ENCODE measurements at places on chromosomes 13 and 19.
A peak's percentile ranks its signal among the peaks of the same experiment; 100 is the strongest.

- no peak for DNase-seq
Observed at GRCh38 chr13:76048131-76048530, 412.0 kb downstream of the LMO7 start.

GRCh38 chr19:33667141-33667650 lies 45.4 kb downstream of the CHST8 start:
- DNase-seq, result no peak

DNA sequence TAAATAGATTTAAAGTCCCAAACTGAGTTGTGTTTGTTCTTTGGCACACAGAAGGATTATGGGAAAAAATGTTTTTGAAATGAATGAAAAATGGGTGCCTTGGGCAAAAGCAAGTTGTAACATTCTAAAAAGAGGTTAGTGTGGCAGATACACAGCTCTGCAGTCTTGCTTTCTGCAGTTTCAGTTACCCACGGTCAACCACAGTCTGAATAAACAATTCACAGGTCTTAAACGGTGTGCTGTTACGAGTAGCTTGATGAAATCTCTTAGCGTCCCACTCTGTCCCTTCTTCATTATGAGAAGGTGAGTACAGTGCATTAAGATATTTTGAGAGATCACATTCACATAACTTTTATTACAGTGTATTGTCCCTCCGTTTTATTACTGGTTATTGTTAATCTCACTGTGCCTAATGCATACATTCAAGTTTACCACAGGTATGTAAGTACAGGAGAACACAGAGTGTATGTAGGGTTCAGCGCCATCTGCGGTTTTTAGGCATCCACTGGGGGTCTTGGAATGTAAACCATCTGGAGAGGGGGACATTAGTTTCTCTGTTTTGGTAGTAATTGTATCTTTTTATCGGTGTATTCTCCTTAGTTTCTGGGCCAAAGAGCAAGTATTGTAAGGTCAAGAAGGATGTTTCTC lies 8.1 kb downstream of the FARP1 start:
- DNase-seq, result no peak

GRCh38 chr13:28423010-28423409 lies 71.9 kb downstream of the FLT1 start:
- DNase-seq, result no peak

- no peak for DNase-seq
Observed at GRCh38 chr19:33736158-33736557, 60.5 kb upstream of the KCTD15 start.

DNA sequence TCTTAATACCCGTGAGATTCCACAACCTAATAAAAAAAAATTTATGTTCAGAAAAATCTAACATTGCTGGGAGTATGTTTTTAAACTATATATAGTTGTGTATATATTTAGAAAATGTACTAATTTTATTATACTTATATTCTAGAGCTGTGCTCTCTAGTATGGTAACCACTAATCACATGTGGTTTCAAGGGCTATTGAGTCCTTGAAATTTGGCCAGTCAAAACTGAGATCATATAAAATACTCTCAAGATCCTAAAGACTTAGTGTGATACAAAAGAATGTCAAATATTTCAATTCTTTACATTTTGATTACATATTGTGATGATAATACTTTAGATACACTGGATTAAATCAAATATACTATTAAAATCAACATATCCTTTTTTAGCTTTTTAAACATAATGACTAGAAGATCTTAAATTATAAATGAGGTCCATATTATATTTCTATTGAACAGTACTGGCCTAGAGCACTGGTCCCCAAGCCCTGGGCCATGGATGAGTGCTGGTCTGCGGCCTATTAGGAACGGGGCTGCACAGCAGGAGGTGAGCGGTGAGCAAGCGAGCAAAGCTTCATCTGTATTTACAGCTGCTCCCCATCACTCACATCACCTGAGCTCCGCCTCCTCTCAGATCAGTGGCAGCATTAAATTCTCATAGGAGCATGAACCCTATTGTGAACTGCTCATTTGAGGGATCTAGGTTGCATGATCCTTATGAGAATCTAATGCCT lies 176.5 kb upstream of the NBEA start:
- DNase-seq, result no peak

GRCh38 chr19:35484252-35485036 lies 5.8 kb downstream of the KRTDAP start:
- DNase-seq, result no peak

DNA sequence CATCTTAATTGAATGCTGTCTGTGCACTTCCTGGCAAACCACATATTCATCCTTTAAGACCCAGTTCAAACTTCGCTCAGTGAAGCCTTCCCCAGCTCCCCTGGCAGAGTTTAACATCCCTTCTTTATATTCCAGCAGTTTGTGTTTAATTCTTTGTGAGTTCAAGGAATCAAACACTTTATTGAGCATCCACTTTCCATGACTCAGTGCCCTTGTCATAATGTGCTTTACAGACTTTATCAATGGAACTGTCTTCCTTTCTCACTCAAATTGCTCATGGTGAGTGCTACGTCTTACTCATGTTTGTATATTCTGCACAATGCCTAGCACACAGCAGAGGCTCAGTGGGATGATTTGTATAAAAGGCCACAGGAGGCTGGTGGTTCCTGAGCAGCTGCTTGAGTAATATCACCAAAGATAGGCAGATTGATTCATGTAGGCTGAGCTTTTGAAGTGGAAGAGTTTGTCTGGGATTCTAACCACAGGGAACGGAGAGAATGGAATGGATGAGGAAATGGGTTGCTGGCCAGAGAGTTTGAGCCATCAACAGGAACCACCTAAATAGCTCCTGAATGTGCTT lies 44.2 kb downstream of the SERTM1 start:
- DNase-seq, result no peak

- DNase-seq, result no peak
Observed at GRCh38 chr19:710767-711166, 2.0 kb downstream of the PALM start.

DNA sequence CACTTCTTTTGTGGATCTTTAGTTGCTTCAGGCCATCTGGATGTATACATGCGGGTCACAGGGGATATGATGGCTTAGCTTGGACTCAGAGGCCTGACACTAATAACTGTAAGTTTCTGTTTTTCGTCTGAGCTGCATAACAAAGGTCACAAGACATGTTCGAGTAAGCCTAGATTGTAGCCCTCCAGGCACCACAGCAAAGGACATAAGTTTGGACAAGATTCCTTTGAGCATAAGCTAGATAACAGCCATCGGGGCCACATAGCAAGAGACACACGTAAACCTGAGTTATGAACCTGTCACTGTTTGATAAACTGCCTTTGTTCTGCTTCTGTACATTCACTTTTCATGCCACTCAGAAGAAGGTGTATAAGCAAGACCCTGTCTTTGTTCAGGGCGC lies 14.6 kb downstream of the IGFL3 start:
- no peak for DNase-seq

GRCh38 chr19:50803633-50804419 lies 13.6 kb downstream of the ACP4 start:
- no peak for DNase-seq

GRCh38 chr19:50932690-50933083 lies 20.2 kb downstream of the KLK5 start:
- DNase-seq, result no peak

GRCh38 chr13:92175330-92175729 lies 776.9 kb downstream of the GPC5 start:
- DNase-seq, result no peak

DNA sequence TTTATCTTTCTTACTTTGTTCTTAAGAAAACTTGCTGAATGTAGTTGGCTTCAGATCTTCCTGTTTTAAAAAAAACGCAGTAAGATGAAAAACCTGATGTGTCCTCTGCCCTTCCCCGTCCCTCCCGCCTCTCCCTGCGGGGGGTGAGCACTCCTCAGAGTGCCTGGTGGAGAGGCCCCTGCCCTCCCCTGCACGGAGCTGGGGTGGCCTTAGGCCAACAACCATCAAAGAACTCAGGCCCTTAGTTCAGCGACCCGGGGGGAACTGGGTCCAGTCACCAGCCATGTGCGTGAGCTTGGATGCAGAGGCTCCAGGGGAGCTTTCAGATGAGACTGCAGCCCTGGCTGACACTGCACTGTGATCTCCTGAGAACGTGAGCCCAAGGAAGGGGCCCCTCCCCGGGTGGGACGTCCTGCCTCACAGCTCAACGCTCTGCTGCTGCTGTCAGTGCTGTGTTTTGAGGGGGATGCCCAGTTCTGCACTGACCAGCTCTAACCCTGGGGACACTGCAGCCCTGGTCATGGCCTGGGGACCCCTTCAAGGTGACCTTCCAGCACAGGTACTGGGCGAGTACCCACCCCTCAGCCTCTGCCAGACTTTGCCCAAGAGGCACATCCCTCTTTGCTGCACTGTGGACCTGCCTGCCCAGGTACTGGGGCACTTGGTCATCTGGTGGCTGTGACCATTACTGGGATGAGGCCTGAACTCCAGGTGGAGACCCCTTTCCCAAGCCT lies 42.7 kb downstream of the ANKRD10 start:
- DNase-seq, result no peak

- DNase-seq, result no peak
Observed at GRCh38 chr13:98843482-98843877, 91.0 kb upstream of the SLC15A1 start.

GRCh38 chr13:71583581-71583980 lies 283.4 kb downstream of the DACH1 start:
- DNase-seq, result no peak

GRCh38 chr13:43360892-43361610 lies 337.7 kb downstream of the DNAJC15 start:
- DNase-seq, result no peak

DNA sequence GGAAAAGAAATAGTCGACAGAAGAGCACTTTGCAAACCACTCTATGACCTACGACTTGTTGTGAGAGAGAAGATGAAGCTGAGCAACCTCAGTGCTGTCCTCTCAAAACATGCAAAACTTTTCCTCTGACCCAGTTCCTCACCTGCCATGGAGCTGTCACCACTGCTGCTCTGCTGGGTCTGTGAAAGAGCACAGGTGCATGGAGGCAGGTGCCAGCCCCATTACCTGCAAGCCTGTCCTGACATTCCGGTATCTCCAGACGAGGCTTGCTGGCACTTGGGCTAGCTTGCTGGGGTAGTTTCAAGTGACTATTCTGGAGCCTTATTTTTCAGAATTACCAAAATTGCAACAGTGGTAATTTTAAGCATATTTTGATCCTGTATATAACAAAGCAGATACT lies 49.5 kb upstream of the RFXAP start:
- no peak for DNase-seq

- DNase-seq, result no peak
Observed at GRCh38 chr13:40433577-40433976, 232.9 kb downstream of the FOXO1 start.

GRCh38 chr13:26558074-26558805 lies 757 bp downstream of the WASF3 start:
- no peak for DNase-seq

GRCh38 chr13:112141643-112142400 lies 74.9 kb downstream of the SOX1 start:
- DNase-seq, result no peak

DNA sequence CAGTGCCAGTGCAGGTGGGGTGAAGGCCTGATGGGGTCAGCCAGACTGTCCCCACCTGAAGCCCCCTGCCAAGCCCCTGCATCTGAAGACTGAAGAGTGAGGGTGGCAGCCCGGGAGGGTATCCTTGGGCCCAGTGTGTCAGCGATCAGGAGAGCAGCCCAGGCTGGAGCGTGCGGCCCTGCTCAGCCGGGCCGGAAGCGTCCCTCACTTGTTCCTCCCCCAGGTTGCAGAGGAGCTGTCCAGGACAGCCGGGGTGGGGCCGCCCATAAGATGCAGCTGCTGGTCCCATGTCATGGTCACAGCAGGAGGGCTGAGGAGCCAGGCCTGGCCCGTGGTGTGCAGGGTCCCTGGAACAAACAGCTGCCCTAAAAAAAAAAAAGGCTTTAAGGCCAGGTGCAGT lies 55.4 kb downstream of the KDM4B start:
- DNase-seq, result no peak

- peak; percentile 20 for DNase-seq
Observed at GRCh38 chr13:49649244-49649962, 21.1 kb downstream of the ARL11 start.

DNA sequence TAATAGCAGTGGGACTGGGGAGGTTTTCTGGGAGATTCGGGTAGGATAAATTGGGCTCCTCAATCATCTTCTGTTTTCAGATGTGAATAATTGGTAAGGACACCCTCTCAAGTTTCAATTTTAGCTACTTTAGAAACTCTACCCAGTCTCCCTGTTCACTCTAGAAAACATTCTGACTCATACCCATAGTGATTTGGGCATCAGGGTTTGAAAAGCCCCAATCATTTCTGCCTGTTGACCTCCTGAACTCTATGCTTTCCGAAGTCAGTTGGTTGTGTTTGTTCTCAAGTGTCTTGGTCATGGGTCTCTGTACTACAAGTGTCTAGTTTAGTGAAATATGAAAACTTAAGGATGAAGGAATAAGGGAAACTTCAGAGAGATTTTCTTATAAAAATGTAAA lies 911.3 kb upstream of the GPC6 start:
- DNase-seq, result no peak

- DNase-seq, result no peak
Observed at GRCh38 chr13:92573467-92574057, 653.0 kb upstream of the GPC6 start.

DNA sequence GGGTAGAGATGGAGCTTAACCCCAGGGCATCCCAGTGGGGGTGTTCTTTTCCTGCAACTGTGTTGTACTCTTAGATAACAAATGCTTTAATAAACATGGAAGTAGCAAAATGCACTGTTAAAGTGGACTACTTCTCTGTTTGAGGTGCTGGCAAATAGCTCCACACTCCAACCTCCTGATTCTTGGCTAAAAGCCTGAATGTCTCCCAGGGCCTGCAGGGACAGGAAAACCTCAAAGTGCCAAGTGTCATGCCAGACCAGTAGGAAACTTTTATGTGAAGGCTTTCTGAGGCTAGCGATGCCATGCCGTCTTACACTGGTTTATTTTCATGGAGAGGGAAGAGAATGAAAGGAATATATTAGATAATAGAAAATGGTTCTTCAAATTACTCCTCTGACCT lies 6.8 kb downstream of the FREM2 start:
- DNase-seq, result no peak

- DNase-seq, result no peak
Observed at GRCh38 chr19:35874392-35874930, 6.1 kb downstream of the APLP1 start.

- no peak for DNase-seq
Observed at GRCh38 chr19:37936166-37936565, 29.2 kb downstream of the SIPA1L3 start.

DNA sequence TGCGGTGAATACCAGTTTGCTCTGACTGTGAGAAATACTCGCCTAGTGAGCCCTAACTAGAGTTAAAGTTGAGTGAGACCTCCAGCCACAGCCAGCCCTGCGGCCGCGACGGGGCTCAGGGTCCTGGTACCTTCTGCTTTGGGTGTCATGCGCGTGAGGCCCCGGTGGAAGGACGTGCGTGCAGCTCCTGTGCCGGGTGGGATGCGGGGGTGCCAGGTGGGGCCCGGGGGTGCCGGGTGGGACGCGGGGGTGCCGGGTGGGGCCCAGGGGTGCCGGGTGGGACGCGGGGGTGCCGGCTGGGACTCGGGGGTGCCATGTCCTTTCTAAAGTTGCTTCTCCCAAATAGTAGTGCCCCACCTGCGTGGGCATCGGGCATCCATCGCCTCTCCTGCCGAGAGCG lies 8.5 kb upstream of the TMPRSS9 start:
- DNase-seq, result no peak
